Stimulated activated CD4-positive, alpha-beta T cell treated with anti-CD3 and anti-CD28 coated beads, Interleukin-2, amount 100 ng/mL, for 4 hours (primary cell): ENCODE measurements at places on chromosomes 1 and 21.

- DNase-seq, result no peak
Measured at GRCh38 chr1:56576880-56577405, 2.4 kb downstream of the PLPP3 start.

- DNase-seq, result no peak
Measured at GRCh38 chr1:201818971-201819750, 9.8 kb upstream of the IPO9 start.

- no peak for DNase-seq
Measured at GRCh38 chr21:35559128-35559828, 501.0 kb downstream of the SETD4 start.

- no peak for DNase-seq
Measured at GRCh38 chr1:107804741-107805140, 160.2 kb downstream of the VAV3 start.

DNA sequence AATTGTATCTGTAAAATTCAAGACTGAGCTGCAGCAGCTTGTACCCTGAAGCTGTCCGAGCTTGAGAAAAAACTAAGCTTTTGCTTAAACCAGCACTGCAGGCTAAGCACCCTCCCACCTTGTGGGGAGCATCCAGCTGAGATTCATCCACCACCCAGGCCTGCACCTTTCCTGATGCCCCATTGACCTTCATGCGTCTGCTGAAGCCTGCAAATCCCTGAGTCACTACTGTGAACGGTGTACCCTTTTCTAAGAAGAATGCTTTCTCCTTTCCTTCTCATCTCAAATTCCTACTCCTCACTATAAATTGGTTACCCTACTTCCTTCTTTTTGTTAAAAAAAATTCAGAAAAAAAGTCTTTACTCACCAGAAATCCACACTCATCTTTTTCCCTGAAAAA lies 90.9 kb upstream of the RGS18 start:
- DNase-seq, result no peak

- DNase-seq, result no peak
Measured at GRCh38 chr1:215807911-215808436, 240.9 kb downstream of the KCTD3 start.

GRCh38 chr1:43286533-43286932 lies 1.2 kb upstream of the C1orf210 start:
- no peak for DNase-seq

DNA sequence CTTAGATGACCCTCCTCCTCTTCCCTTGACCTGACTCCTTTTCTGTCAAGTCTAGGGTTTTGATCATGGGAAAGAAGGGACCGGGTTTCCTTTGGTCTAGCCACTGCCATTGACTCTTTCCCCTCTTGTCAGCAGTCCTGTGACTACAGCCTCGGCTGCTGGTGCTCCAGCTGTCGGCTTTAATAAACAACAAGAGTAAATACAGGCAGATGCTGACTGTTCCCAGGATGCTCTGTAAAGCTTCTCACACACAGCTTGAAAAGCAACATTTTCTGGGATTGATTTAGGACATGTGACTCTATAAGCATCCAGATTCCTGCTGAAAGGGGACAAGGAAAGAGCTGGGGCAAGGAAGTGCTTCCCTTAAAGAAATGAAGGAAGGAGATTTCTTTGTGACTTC lies 53.5 kb upstream of the CTTNBP2NL start:
- DNase-seq, result no peak
